ENCODE measurements at places on chromosomes 2 and 18.

GRCh38 chr2:75465317-75465984, 95.3 kb downstream of the EVA1A start:
- DNase-seq = no peak

- DNase-seq = no peak
Observed at GRCh38 chr2:239285071-239285931, 115.5 kb downstream of the HDAC4 start.

- DNase-seq = no peak
Observed at GRCh38 chr2:43025709-43026295, 200.6 kb downstream of the ZFP36L2 start.

DNA sequence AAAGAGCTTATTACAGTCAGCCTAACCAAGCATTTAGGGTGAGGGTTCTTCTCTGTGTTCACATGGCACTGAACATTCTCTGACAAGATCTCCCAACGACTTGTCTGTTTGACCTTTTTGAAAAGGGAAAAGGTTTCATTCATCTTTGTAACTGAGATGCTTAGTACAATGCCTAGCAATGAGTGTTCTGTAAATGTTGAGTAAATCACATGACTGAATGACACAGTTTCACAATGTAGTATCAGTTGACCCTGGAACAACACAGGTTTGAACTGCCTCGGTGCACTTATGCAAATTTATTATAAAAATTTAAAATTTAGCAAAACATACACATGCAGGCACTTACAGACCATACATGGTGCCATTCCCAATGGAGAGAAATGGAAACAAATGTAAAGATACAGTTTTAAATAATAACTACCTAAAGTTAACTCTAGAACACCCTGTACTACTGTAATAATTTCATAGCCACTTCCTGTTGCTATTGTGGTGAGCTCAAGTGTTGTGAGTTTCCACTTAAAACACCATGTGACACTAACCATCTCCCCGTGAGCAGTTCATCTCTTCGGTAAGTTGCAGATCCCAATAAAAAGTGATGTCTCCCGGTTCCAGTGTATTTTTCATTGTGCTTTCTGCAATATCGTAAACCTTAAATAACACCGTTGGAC, 34.1 kb upstream of the VWC2L start:
- no peak for DNase-seq

- no peak for DNase-seq
Observed at GRCh38 chr2:111238296-111238695, 117.6 kb downstream of the BCL2L11 start.

GRCh38 chr2:15938803-15939555, 1.4 kb upstream of the MYCN start:
- no peak for DNase-seq

- DNase-seq = no peak
Observed at GRCh38 chr18:74921057-74921820, 287.7 kb downstream of the PTGR3 start.

- no peak for DNase-seq
Observed at GRCh38 chr2:234451242-234451641, 45.6 kb downstream of the ARL4C start.

Measured in A549 (cell line).